Effector memory CD4-positive, alpha-beta T cell (primary cell): ENCODE measurements at places on chromosomes 7 and 10.

- no peak overlapping the region for H3K4me3 ChIP-seq
- no peaks in the 10 kb centered on the region for H3K4me1 ChIP-seq
- H3K27ac ChIP-seq, result no peak overlapping the region
- peaks cover 4% of the 10 kb centered on the region for H3K27me3 ChIP-seq
Measured at GRCh38 chr10:96360766-96361165, 2.0 kb upstream of the OPALIN start.

DNA sequence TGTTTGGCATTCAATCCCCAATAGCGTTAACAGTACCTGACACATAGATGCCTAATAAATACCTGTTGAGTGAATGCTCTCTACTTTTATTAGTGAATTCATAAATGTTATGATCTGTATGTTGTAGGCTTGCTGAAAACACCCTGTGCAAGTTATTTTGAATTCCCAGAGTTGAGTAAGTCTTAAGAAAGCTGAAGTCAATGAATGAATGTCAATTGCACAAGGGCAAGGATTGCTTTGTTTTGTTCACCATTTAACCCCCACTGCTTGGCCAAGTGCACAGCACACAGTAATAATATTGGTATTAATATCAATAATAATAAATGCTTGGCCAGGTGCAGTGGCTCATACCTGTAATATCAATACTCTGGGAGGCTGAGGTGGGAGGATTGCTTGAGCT, 10.2 kb downstream of the CPA1 start:
- H3K36me3 ChIP-seq, result no peaks in the 10 kb centered on the region
- DNase-seq, result no peak
- peaks cover 8% of the 10 kb centered on the region for H3K4me1 ChIP-seq

DNA sequence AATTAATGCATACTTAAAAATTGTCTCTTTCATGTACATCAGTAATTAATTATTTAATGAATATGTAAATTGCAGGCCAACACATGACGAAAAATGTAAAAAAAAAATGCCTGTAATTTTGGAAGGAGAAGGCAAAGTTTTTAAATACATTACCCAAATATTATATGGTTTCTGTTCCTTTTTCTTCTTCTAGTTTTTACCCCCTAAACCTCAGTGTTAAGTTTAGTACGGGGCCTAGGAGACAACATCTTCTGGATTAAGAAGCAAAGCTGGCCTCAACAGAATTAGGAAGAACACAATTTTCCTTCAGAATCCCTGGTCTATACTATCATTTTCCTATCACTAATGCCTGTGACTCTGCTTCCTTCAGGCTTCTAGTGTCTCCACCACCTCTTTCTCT, 459.3 kb upstream of the NRP1 start:
- no peak overlapping the region for H3K4me3 ChIP-seq
- H3K27ac ChIP-seq, result no peak overlapping the region
- H3K36me3 ChIP-seq, result no peaks in the 10 kb centered on the region
- no peaks in the 10 kb centered on the region for H3K27me3 ChIP-seq
- DNase-seq, result no peak

GRCh38 chr10:76251841-76252671, 820.6 kb downstream of the LRMDA start:
- no peaks in the 10 kb centered on the region for H3K4me1 ChIP-seq
- H3K27me3 ChIP-seq, result no peaks in the 10 kb centered on the region
- H3K27ac ChIP-seq, result no peak overlapping the region
- no peak overlapping the region for H3K4me3 ChIP-seq

DNA sequence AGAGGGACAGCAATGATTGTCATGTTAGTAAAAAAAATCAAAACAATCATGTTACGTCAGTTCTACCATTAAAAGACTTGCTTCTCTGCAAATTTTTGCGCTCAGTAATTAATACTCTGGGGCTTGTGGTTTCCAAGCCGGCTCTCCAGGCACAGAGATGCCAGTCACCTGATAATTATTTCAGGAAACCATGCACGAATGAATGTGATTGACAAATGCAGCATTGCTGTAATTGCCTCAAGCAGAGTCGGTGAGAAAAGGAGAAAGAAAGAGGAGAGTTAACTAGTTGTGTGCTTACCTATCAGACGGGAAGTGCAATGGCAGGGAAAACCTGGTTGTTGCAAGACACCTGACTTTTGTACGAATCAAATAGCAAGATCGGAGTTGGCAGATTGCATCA, 609.8 kb upstream of the MKI67 start:
- no peaks in the 10 kb centered on the region for H3K36me3 ChIP-seq
- no peak overlapping the region for H3K27ac ChIP-seq
- no peaks in the 10 kb centered on the region for H3K27me3 ChIP-seq
- no peaks in the 10 kb centered on the region for H3K4me1 ChIP-seq

GRCh38 chr7:108136191-108136688, 6.1 kb upstream of the LAMB4 start:
- no peaks in the 10 kb centered on the region for H3K4me1 ChIP-seq
- no peak for DNase-seq
- no peaks in the 10 kb centered on the region for H3K36me3 ChIP-seq

- no peaks in the 10 kb centered on the region for H3K4me1 ChIP-seq
- no peak overlapping the region for H3K27ac ChIP-seq
- H3K4me3 ChIP-seq, result no peak overlapping the region
Measured at GRCh38 chr10:5904227-5904626, 14.2 kb downstream of the FBH1 start.

DNA sequence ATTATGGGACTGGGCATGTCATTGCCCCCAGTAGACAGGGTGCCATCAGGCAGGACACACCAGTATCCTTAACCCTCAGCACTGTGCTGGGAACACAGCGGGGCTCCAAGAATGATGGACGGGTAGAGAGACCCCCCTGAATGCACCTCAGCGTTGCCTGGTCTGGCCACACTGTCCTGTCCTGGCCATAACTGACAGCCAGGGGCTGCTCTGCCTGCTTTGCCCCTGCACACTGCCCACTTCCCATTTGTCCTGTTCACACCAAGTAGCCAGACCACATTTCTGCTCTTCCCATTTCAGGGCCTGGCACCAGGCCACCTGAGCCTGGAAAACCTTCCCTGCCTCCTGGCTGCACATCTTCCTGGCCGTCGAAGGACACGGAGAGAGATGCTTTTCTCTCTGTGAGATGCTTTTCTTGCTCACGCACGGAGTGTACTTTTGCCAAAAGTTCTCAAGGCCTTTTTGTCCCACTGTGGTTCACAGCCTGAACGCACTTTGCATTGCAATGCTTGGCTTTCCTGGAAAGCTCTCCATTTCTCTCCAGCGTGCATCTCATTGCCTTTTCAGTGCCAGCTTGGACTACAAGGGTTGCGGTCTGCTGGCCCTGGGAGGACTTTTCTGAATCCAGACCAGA, 131.0 kb upstream of the EEPD1 start:
- no peaks in the 10 kb centered on the region for H3K4me1 ChIP-seq
- DNase-seq, result no peak
- no peak overlapping the region for H3K27ac ChIP-seq

GRCh38 chr10:45468079-45468478, 94.1 kb downstream of the ALOX5 start:
- H3K4me1 ChIP-seq, result peaks cover 24% of the 10 kb centered on the region
- no peak overlapping the region for H3K27ac ChIP-seq
- H3K27me3 ChIP-seq, result no peaks in the 10 kb centered on the region
- no peak for DNase-seq

DNA sequence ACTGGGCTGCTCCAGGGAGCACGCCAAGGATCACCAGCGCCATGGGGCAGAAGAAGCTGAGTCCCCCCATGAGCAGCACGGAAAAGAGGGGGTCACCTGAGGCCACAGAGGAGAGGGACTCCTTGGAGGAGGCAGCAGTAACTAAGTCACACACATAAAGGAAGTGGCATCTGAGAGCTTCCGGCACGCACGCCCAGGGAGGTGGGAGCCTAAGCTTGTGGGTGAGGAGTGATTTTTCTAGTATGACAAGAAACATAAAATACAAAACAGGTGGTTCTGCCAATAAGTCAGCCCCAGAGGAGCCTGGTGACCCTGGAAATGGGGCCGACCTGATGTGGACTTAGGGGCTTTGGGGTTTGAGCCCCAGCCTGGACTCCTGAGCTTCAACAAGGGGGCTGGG, 60.8 kb downstream of the CARD11 start:
- no peak overlapping the region for H3K27ac ChIP-seq
- peaks cover 13% of the 10 kb centered on the region for H3K36me3 ChIP-seq
- DNase-seq, result peak; percentile 6
- H3K4me3 ChIP-seq, result no peak overlapping the region

- no peak overlapping the region for H3K4me3 ChIP-seq
- no peak for DNase-seq
- H3K36me3 ChIP-seq, result no peaks in the 10 kb centered on the region
Measured at GRCh38 chr7:25662841-25663800, 434.8 kb upstream of the NPVF start.

DNA sequence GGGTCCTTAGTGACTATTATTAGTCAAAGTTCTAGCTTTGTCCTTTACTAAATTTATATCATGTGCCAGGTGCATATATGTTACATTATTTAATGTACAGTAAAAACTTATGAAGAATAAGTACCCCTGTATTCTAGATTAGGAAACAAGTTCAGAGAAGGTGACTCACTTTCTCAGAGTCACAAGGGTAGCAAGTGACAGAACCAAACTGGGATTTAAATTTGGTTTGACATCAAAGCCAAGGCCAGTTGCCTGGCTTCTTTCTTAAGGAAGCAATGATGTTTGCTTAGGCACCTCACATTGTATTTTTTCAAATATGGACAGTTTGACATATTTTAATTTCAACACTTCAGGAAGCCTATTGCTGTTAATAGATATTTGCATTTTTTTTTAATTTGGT, 2.5 kb downstream of the LSM8 start:
- H3K4me3 ChIP-seq, result no peak overlapping the region
- H3K27me3 ChIP-seq, result no peaks in the 10 kb centered on the region
- H3K27ac ChIP-seq, result no peak overlapping the region
- peaks cover 17% of the 10 kb centered on the region for H3K4me1 ChIP-seq
- no peak for DNase-seq

GRCh38 chr7:86956567-86956966, 102.9 kb downstream of the ELAPOR2 start:
- no peak for DNase-seq
- no peak overlapping the region for H3K4me3 ChIP-seq
- H3K36me3 ChIP-seq, result no peaks in the 10 kb centered on the region

GRCh38 chr10:87930934-87931835, 67.8 kb downstream of the PTEN start:
- DNase-seq, result no peak
- H3K27me3 ChIP-seq, result no peaks in the 10 kb centered on the region
- no peaks in the 10 kb centered on the region for H3K36me3 ChIP-seq
- H3K27ac ChIP-seq, result no peak overlapping the region

DNA sequence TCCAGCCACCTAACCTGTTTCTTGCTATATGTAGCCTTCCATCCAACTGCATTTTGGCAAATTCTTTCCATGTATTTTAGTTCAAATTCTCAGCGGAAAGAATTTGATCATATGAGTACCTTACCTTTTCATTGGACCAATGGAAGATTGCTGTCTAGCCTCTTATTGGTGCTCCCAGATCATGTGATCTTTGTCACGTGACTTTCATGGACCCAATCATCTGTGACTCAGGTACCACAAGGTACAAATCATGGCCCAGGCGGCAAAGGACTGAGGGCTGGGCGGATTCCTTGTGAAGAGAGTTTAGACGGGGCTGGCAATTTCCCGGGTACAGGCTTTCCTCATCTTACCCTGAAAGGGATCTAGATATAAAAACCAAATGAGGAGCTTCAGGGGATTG, 85.9 kb upstream of the TBX20 start:
- no peak overlapping the region for H3K27ac ChIP-seq
- no peak for DNase-seq

- no peaks in the 10 kb centered on the region for H3K4me1 ChIP-seq
- no peak overlapping the region for H3K4me3 ChIP-seq
- DNase-seq, result no peak
- H3K36me3 ChIP-seq, result no peaks in the 10 kb centered on the region
- no peaks in the 10 kb centered on the region for H3K27me3 ChIP-seq
Measured at GRCh38 chr7:55129541-55130394, 111.0 kb downstream of the EGFR start.

GRCh38 chr10:60646966-60647796, 131.1 kb upstream of the CDK1 start:
- no peaks in the 10 kb centered on the region for H3K36me3 ChIP-seq
- H3K27me3 ChIP-seq, result no peaks in the 10 kb centered on the region
- no peak for DNase-seq
- no peak overlapping the region for H3K4me3 ChIP-seq
- no peak overlapping the region for H3K27ac ChIP-seq
